ENCODE measurements at places on chromosomes 3 and 15.
A peak's percentile ranks its signal among the peaks of the same experiment; 100 is the strongest.

DNA sequence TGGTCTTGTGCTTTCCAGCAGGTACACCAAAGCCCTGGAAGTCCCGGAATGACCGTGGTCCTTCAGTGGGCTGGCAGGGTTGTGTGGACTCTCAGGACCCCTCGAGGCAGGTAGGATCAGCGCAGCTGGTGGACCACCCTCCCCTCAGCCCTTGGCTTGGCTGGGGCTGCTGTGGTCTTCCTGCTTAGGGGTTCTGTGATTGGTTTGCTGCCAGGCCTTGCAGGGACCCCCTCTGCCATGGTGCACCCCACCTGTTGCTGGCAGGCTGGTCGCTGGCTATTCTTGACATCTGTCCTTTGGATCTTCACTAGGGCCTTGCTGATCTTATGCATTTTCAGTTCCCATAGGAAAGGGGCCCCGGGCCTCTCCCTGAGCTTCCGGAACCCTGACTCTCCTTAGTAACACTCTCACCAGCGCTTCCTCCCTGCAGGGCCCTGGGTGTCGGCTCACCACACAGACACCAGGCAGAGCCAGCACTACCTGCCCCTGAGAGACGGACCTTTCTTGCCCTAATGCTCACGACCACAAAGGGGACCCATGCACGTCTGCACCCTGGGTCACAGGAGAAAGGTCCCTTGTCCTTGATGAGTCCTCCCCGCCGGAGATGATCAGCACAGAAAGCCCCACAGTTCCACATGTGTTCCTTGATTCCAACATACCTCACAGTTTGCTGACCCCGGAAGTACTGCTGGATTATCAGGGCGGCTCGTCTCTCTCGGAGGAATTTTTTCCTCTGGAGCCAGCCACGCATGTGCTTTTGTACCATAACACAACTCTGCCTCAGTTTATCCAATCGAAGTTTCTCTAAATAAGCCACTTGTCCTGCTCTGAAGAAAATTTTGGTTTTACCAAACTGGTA, 51.7 kb downstream of the MYO5C start:
- DNase-seq: no peak

DNA sequence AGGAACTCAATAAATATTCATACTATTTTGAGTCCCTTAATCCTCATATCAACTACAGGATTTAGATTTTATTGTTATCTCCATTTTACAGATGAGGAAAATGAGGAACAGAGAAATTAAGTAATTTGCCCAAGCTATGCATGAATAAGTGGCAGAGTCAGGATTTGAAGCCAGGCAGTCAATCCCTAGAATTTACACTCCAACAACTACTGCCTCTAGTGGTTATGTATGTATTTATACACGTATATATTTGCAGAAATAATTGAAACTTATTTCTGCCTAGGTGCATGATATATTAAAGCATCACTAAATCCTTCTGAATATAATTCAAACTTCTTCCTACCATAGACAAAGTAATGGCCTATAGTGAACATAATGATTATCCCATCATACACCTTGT, 137.4 kb downstream of the SERPINI1 start:
- DNase-seq: no peak

GRCh38 chr15:27426805-27427204, 455.8 kb downstream of the GABRG3 start:
- DNase-seq: no peak

GRCh38 chr15:95590533-95591044, 739.9 kb upstream of the NR2F2 start:
- no peak for DNase-seq

- DNase-seq: no peak
These were observed 950.7 kb upstream of the CFAP20DC start for GRCh38 chr3:60000311-60001105.

DNA sequence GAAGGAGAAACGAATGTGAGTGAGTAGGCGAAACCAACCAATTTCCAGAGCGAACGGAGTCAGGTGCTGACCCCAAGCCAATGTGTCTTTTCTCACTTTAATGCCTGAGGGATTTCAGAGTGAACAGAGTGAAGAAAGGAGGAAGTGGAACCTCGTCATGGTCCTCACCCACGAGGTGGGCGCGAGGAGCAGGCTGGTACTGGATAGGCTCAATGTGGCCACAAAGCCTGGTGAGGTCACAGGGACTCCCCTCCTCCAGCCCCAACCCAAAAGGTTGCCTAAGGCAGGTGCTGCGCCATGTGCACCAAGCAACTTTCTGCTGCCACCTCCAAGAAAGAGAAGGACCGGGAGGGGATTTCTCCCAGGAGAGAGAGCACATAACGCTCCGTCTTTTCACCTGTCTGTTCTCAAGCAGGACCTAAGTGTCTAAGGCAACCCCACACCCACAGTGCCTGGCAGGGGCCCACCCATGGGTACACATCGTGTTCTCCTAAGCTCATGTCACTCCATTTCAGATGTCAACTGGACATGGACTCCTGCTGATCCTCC, 3.8 kb downstream of the NRROS start:
- no peak for DNase-seq

DNA sequence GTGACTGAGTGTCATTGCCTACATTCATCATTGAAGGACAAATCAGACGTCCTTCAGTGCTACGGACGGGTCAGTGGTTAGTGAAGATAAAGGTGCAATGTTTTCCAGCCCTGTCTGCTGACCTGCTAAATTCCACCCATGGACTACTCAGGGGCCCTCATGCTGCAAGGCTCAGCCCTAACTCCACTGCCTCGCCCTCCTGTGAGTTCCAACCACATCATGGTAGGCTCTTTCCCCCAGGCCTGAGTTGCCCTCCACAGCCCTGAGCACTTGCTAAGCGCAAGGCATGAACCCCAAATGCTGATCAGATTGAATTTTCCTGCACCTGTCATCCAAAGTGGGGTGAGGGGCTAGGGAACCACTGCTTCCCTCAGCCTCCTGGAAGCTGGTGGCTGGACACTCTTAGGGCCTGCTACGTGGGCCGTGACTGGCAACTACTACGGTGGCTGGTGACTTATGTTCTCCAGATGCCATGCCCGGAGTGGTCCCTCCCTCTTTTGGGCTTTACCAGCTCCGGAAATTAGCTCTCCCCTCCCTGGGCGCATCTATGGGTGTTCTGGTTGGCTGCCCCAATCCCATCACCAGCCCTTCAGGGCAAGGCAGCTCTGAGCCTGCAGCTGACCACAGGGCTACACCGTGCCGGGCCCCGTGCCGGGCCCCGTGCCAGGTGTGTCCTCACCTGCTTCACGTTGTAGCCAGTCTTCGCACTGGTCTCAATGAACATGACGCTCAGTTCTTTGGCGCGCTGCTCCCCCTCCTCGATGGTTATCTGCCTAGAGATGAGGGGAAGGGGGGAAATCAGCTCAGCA, 32.1 kb downstream of the SRPRB start:
- DNase-seq: no peak

- DNase-seq: no peak
These were observed 58.5 kb downstream of the DCUN1D1 start for GRCh38 chr3:182921665-182922355.

DNA sequence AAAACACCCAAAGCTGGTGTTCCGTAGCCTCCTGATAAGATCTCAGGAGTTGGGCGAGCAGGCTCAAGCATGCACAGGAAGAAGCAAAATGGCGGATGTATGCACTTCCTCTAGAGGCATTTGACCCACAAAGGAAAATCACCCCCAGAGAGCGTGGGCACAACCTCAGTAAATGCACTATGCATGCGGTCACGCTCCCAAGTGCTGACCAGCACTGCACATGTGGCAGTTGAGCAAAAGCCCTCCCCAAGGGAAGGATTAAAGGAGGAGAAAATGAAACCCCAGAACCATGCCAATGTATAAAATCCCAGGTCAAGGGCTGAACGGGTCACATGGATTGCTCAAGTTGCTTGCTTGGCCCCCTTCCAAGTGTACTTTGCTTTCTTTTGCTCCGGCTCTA, 289.4 kb upstream of the IGF1R start:
- no peak for DNase-seq

DNA sequence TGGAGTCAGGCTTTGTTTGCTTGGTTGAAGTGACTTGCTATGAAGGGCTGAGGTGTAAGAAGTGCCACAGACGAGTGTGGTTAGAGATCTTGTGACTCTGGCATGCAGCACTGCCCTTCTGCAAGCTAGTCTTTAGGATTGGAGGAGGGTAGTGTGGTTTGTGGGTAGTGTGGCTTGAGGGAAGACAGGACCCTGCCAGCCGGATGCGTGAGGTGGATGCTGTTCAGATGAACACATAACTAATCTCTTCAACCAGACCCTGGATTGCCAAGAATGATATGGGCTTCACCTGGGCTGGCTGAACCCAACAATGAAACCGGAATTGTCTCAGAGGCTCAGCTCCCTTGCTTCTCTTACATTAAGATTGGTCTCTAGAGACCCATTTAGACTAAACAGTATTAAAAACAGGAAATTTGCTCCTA, 32.7 kb downstream of the STARD9 start:
- DNase-seq: peak; percentile 41

GRCh38 chr3:196193736-196194541, 17.3 kb downstream of the ZDHHC19 start:
- no peak for DNase-seq

DNA sequence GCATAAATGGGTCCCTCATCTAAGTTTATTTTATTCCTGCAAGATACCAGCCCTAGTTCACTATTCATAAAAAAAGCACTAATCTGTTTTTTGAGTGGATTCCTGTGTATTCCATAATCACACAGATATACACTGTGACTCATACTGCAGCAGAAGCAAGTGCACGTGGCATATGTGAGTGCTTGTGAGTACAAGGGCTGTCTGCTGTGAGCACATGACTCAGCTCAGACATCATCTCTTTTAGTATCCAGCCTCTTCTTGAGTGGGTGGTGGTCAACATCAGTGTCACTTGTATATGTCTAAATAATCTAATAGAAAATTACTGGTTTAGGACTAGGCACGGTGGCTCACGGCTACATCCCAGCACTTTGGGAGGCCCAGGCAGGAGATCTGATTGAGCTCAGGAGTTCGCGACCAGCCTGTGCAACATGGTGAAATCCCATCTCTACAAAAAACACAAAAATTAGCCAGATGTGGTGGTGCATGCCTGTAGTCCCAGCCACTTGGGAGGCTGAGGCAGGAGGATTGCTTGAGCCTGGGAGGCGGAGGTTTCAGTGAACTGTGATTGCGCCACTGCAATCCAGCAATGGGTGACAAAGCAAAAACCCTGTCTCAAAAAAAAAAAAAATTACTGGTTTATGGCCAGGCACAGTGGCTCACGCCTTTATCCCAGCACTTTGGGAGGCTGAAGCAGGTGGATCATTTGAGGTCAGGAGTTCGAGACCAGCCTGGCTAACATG, 49.8 kb downstream of the NIPA2 start:
- DNase-seq: peak; percentile 49

GRCh38 chr3:192244591-192244990, 482.8 kb downstream of the FGF12 start:
- no peak for DNase-seq

DNA sequence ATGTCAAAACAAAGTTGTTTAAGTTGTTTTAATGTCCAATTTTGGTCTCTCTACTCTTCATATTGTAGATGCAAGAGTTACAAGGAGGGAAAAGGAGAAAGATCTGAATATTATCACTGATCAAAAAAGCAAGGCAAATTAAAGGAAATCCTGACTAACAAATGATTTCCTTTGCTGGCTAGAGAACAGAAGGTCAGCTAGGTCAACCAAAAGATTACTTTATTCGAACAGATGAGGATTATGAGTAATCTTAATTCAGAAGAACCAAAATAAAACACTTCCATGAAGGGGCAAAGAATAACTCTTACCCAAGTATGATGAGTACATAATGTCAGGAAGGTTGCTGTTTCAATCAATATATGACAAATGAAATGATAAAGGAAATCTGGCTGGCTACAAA, 33.8 kb downstream of the CPNE4 start:
- DNase-seq: no peak

DNA sequence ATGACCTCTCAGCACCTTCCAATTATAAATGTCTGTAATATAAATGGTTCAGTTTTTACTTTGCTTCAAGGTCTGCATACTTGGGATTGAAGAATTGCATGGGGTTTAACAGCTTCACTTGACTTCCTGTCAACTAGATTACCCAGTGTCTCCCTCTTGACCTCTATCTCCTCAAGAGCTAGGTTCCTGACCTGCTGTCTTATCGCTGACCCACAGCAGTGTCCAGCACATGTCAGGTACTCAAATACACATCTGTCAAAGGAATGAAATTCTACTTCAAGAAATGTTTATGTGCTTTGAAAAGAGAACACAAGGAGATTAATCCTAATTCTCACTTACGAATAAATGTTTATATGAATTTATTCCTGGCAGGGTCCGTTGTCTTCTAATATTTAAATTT, 284.5 kb downstream of the SLC9A9 start:
- no peak for DNase-seq

DNA sequence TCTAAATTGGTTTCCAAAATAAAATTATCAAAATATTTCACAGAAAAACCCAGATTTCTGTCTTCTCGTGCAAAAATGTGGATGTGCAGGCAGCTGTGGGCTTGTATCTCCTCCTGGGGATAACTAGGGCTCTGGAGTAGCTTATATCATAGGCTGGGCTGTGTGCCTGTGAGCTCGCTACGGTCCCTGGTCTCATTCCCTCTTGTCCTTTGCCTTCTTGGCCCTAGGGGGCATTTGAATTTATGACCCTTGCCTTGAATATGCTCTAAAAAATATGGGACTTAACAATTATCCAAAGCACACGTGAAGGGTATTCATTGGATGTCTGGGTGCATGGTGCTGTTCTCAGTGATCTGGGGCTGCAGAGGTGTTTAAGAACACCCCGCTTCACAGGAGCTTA, 132.6 kb downstream of the PDZRN3 start:
- no peak for DNase-seq

DNA sequence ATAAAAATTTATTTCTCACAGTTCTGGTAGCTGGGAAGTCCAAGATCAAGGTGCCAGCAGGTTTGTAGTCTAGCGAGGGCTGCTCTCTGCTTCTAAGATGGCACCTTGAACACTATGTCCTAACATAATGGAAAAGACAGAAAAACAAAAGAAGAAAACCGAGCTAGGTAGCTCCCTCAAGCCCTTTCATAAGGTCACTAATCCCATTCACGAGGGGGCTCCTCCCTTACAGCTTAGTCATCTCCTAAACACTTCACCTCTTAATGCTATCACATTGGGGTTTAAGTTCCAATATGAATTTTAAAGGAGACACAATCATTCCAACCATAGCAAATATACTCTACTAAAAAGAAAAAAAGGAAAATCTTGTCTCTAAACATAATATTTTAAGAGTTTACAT, 23.6 kb downstream of the GOLGA6D start:
- DNase-seq: no peak

- DNase-seq: no peak
These were observed 37.8 kb upstream of the IL20RB start for GRCh38 chr3:136919799-136920580.

DNA sequence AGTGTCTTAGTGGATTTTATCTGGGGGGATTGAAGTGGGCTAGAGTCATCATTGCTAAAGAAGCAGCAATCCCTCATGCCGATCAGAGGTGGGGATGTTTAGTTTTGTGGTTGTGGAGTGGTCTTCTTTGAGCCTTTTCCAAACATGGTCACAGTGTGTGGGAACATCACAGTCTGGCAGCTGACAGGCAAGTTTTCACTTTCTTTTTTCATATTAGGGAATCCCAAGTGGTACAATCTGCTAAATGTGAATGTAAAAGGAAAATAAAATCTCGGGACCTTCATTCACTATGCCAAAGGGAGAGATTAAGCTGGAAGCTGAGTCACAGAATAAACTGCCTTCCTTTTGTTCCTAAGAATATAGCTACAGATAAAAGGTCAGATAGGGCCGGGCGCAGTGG, 10.4 kb upstream of the CX3CR1 start:
- no peak for DNase-seq

Data from urothelium cell line (cell line).